ENCODE measurements at places on chromosomes 2 and 18.

GRCh38 chr2:119553687-119554344 lies 9.6 kb downstream of the CFAP221 start:
- DNase-seq = no peak

GRCh38 chr18:57649556-57650500 lies 28.2 kb upstream of the NARS1 start:
- no peak for DNase-seq

- DNase-seq = no peak
Measured at GRCh38 chr2:224520064-224520463, 65.1 kb downstream of the CUL3 start.

- no peak for DNase-seq
Measured at GRCh38 chr2:213147538-213147937, 3.9 kb downstream of the IKZF2 start.

DNA sequence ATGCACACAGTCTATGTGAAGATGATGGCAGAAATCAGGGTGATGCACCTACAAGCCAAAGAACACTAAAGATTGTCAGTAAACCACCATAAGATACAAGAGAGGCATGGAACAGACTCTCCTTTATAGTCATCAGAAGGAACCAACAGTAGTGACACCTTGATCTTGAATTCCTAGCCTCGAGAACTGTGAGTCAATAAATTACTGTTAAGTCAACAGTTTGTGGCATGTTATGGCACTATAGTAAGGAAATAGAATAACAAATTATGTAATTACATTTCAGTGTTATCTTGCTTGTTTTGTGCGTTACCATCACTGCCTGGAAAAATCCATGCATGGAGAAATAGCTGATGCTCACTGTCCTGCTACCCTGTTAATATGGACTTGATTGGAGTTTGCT lies 110.2 kb upstream of the LRP1B start:
- DNase-seq = no peak

GRCh38 chr2:109126501-109126860 lies 2.5 kb upstream of the SH3RF3 start:
- DNase-seq = no peak

- DNase-seq = no peak
Measured at GRCh38 chr2:73961274-73961673, 23.4 kb upstream of the TET3 start.

- no peak for DNase-seq
Measured at GRCh38 chr2:19847486-19847885, 54.3 kb downstream of the TTC32 start.
